ENCODE measurements at places on chromosomes 2 and 18.

GRCh38 chr2:181376442-181376841, 80.7 kb upstream of the ITGA4 start:
- DNase-seq = no peak

DNA sequence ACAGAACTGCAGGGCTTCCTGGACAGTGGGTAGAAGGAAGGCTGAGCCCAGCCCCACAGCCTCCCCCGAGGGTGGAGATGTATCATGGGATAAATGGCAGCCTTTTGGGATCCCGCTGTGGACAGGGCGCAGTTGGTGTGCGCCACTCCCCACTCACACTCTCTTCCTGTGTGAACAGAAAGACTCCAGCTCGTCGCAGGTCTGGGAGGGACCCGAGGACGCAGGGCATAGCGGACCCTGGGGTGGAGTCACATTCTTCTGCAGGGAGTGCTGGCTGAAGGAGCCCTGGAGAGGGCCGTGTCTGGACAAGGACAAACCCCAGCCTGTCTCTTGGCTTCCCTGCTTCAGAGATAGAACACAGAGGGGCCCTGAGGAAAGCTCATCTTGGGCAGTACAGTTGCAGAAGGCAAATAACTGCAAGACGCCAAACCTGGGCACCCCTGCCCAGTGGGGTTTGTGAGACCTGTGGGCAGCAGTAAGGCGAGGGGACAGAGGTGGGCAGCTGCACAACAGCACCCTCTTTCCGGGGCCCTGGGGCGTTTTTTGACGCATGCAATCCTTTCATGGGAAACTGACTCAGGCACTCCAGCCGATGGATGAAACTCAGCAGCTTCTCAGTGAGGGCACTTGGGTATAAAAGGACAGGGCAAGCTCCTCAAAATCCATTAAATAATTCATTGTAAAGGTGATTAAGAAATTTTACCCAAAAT, 101.9 kb downstream of the USP40 start:
- no peak for DNase-seq

GRCh38 chr2:55013936-55014335, 36.3 kb downstream of the RTN4 start:
- DNase-seq = no peak

GRCh38 chr2:156896294-156896693, 361.2 kb upstream of the GALNT5 start:
- no peak for DNase-seq

GRCh38 chr2:240457223-240458043, 22.0 kb downstream of the GPC1 start:
- no peak for DNase-seq

GRCh38 chr18:36828630-36829361, at the start of the genes KIAA1328 and TPGS2:
KIAA1328 (plus strand) TSS chr18:36829127; CDS start chr18:36829139, 12 bp downstream.
TPGS2 (minus strand) TSS chr18:36829002; CDS start chr18:36828767, 235 bp downstream.
- DNase-seq = peak; percentile 95

DNA sequence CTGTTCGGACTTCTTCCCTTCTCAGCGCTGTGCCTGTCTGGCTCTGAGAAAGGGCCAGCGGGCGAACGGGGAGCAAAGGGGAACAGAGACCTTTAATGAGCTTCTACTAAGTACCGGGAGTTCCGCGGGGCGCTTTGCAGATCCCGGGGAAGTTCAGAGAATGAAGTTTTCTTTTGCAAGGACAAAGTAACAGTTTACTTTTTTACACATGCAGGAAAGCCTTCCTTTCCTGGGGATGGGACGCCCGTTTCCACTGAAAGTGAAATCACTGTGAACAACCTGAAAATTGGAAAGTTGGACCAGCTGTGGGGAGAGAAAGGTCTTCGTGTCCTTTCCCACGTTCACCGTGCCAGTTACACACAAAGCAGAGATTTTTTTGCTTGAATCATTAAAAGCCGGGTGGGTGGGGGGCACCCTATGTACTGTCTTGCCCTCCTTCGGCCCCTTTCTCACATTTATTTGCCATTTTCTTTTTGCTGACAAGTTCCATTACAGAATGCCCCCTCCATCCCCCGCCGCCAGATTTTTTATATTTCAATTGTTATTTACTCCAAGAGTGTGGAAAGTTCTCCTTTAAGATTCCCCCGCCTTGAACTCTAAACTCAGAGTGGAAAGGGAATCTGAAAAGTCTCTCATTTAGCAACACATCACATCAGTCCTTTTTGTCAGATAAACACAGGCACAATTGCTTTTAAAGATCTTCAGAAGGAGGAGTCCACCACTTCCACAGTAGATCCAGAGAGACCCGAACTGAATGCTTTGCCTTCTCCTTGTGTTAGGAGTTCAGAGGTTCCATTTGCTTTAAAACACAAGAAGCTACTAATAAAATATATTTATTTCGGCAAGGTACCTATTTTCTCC, 1.1 kb upstream of the FN1 start:
- no peak for DNase-seq

DNA sequence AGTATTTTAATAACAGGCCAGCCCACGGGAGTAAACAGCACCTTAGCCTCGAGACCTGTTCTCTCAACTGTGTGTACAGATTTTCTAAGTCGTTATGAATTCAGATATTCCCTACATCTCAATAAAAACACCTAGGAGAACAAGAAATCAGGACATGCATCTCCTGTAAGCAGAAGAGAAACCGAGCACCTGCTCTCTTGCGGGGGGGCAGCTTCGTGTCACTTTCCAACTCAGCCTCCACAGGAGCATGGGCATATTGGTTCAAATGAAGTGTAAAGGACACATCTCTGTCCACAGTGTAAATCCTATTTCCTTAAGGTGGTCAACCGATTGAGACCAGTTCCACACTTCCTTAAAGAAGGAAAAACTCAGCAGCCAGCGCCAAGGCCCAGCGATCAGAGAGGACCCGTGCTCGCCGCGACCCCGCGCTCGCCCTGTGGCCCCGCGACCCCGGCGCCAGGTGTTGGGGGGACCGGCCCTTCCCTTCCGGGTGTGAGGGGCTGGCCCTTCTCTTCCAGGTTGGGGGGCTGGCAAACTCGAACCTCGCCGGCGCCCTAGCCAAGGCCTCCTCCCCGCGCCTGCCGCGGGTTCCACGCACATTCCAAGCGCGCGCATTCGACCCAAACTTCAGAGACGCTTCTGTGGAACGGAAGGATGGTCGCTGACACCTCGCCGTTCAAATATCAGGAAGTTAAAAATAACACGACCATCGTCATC, 652 bp downstream of the SH3YL1 start:
- DNase-seq = no peak

- DNase-seq = no peak
These were observed 52.7 kb downstream of the SMAD4 start for GRCh38 chr18:51082571-51083267.

DNA sequence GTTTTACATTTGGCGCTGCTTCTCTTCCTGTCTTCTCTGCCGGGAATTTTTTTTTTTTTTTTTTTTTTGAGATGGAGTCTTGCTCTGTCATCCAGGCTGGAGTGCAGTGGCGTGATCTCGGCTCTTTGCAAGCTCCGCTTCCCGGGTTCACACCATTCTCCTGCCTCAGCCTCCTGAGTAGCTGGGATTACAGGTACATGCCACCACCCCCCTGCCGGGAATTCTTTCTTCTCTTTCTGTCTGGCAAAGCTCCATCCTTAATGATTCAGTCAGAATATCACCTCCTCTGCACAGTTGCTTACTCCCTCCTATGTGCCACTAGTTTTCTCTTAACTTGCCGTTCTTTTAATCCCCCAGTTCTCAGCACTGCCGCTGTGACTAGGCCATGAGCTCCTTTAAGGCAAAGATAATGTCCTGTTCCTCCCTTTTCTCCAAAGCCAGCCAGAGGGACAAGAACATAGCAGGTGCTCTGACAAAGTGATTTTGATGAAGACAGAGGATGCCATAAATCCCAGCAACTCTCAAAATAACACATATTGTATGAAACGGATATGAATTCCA, 112.1 kb upstream of the LRATD1 start:
- no peak for DNase-seq

DNA sequence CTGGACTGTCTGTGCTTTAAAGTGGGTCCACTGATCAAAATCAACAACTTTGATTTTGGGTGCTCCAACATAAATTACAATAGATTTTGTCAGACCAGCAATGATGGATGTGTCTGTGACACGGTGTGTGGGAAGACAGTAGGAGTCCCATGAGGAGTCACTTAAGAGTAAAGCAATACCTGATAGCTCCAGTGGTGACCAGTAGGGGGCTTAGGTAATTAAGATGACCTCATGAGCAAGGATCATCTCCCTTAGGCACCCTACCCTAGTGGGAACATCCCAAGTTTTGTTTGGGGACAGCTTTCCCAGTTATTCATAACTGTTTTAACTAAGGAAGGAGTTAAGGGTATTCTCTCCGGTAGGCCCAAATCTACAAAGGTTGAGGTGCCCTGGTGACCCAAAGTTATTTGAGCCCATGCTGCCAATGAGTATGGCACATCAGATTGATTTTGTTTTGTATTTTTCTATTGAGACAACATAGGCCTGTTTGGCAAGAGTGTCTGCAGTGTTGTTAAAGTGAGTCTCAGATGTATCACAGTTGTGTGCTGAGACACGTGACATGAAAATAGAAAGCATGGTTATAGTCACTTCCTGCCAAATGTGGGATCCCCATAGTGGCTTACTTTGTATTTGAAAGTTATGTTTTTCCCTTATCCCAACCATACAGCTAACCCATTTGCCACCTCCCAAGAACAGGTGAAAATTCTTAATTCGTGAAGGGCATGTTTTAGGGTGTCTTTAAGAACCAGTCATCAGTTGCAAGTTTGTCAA, 1337.6 kb upstream of the SLC39A10 start:
- DNase-seq = no peak

DNA sequence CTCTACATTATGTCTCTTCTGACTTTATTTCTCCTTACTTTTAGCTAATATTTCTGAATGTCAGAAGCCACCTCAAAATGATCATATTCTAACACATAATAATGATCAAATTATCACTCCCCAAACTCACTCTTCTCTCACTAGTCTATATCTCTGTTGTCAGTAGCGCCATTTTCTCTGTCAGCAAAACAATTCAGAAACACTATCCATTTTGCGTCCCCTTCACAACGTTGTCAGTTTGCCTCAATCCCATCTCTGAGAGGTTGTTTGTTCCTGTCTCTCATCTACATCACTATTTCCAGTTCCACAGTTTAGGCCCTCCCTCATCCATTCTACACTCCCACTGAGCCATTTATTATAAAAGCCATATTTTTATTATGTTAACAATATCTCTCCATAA, 1376.3 kb upstream of the ACVR2A start:
- no peak for DNase-seq

DNA sequence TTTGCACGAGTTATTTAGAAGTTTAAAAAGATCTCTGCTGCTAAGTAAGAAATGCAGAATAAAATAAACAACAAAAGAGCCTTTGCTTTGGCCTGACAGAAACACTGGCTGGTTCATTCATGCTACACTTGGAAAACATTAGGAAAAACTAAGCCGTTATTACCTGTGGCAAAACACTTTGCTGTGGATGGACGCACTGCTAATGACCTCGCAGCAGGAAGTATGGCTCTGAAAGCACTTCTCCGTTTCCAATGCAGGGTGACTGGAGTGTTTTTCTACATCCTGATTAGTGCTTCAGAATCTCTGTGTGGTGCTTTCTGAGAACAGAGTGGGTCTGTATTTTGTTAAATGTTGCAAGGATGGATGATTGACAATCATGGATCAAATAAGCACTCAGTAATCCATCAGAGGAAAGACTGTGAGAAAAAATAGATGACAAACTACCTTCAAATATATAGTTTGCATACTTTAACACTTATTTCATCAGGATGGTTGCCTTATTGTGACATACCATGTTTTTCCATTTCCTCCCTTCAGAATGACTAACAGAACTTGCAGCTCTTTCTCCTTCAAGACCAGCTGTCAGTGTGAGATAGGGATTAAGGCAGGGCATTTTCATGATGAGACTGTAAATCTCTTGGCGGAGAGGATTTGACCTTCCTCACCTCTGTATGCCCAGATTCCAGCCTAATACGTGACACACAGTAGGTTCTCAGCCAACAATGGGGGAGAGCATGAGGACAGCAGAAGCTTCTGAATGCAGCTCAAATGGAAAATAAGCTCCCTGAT, 38.0 kb downstream of the LINC00305 start:
- DNase-seq = no peak

- peak; percentile 45 for DNase-seq
These were observed 901 bp downstream of the WDFY1 start for GRCh38 chr2:223944166-223944702.

GRCh38 chr2:200338692-200339091, 32.2 kb downstream of the SPATS2L start:
- DNase-seq = peak; percentile 30

DNA sequence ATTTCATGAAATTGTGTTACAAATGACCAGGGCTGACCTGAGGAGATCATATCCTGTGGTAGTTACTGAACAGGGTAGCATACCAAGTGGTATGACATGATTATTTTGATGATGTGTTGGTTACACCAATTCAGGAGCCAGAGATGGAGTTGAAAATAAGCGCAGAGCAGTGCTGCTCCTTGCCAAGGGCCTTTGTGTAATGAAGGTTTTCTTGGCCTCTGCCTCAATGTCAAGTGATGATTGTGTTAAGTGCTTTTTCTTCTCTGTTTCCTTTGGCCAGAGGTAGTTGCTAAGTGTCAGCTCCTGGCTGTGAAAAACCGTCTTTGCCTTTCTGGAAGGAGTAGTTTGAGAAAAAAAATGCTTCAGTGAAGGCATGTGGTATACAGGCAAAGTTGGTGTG, 131.2 kb downstream of the CERS6 start:
- no peak for DNase-seq

DNA sequence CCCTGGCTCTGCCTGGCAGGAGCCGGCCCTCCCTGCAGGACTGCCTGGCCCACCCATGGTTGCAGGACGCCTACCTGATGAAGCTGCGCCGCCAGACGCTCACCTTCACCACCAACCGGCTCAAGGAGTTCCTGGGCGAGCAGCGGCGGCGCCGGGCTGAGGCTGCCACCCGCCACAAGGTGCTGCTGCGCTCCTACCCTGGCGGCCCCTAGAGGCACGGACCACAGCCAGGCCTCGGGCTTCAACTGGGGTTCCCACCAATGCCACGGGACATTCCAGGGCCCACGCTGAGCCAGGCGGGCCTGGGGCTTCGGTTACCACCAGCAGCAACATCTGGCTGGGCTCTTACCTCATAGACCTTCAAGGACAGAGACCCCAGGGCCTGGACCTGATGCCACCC, 6.1 kb upstream of the GMPPA start:
- DNase-seq = no peak

GRCh38 chr2:128746356-128746755, 427.7 kb upstream of the HS6ST1 start:
- no peak for DNase-seq

DNA sequence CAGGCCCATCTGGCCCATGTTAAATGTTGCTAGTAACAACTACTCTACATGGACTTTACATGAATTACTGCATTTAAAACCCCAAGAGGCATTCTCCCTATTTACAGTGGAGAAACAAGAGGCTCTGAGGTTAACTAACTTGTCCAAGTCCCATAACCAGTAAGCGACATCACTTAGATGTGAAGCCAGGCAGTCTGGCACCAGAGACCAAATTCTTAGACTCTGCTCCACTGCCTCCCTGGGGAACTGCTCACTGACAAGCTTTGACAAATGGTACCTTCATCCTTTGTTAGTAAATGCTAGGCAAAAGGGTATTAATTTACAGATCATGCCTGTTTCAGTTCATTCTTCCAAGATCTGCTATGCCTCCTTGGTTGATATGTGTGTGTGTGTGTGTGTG, 124.8 kb downstream of the AFF3 start:
- no peak for DNase-seq

- DNase-seq = no peak
These were observed 57.4 kb upstream of the PGAP1 start for GRCh38 chr2:196983934-196984333.

Data from KBM-7 (cell line).